ENCODE measurements at places on chromosomes 2 and 18.

DNA sequence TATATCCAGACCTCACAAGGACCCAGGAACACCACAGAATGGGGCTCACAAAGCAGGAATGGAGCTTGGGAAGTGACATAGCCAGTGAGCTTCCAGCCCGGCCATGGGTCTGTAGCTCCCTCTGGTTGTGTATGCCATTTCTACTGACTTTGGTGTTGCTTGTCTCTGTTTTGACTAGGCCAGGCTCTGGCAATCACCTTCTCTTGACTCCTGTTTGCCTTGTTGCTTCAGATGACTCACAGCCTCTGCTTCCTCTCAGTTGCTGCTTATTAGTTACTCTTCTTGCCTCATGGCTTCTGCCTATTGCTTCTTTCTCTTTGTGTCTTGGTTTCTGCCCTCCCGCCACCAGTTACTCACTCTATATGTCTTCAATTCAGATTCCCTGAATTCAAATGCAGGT, 15.8 kb upstream of the IER3IP1 start:
- no peak for DNase-seq

GRCh38 chr2:215567504-215567903, 131.6 kb upstream of the FN1 start:
- DNase-seq: no peak

DNA sequence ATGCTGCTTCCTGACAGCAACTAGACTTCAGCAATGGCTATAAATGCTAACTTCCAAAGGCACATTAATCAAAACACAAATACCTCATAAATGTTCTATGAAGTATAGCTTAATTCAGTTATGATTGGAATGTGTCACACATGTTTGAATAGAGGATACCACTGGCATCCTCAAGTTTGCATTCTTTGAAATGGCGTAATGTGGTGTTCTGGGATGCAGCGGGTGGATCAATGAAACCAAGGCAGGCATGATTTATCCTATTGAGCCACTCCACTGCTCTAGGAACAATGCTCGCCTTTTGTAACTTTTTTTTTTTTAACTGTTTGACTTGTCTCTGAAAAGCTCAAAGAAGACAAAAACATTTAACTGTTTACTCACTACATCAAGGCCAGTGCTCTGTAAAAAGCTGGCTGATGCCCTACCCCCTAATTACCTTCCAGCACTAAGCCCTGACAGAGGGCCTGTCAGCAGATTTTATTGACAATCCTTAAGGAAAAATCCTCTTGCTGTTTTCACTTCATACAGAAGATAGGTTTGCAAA, 278.8 kb upstream of the SESTD1 start:
- DNase-seq: no peak

DNA sequence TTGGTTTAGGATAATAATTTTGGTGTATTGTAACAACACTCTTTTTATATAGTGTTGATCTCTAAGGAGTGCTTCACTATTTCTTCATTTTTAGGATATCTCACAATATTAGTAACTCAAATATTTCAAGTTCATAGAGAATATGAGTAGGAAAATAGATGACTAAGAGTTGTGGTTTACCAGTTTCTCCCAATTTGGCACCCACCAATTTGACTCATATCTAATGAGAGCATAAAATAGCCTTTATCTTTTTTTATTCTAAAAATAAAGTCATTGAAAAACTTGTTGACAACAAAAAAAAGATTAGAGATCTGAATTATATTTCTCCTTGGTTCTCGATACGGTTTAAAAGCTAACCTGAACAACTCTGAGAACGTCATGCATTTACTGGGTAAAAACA, 204.0 kb downstream of the PARD3B start:
- no peak for DNase-seq

DNA sequence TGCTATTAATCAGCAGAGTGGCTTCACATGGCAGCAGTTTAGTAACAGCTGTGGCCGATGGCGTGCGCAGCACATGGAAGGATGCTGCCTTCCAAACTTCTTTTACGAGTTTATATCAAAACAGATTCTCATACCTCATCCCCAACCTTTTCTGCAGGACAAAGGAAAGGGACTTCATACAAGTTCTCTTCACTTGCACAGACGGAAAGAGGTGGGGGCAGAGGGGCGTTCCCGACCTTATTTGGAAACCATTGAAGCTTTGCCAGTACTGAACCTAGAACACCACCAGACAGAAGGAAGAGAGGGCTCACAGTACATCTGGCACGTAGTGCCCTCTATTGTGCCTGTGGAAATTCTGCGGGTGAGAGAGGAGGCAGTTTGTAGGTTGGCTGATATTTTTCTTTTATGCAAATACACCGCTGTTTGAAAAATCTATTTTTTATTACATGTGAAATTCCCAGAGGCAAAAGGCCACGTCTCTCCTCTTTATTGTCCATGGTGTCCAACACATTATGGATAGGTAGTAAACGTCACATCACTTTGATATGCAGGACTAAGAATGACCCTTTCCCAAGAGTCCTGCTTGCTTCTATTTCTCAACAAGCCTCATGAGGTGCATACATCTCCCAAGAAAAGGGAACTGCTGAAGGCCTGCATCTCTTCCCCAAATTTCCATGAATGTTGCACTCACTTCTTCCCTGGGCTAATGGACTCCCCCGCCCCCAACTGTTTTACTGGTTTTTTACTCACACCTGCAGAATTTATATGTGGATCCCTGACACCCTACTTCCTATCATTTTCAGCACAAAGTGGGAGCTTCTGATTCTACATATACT, 31.3 kb downstream of the COLEC12 start:
- no peak for DNase-seq

DNA sequence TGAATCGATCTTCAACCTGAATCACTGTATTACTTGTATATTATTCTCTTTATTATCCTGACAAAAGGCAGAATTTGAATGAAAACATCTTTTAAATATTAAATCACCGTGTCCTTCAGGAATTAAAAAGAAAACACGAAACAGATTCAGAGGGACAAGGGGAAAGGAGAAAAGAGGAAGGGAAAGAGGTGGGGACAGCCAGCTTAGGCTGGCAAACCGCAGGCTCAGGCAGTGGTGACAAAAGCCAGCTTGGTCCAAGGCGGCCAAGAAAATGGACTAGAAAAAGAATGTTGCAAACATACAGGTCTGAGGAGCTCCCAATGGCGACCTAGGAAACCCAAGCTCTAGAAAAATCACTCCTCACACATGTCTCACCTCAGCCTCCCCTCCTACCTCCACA, 6.8 kb downstream of the B4GALT6 start:
- no peak for DNase-seq

DNA sequence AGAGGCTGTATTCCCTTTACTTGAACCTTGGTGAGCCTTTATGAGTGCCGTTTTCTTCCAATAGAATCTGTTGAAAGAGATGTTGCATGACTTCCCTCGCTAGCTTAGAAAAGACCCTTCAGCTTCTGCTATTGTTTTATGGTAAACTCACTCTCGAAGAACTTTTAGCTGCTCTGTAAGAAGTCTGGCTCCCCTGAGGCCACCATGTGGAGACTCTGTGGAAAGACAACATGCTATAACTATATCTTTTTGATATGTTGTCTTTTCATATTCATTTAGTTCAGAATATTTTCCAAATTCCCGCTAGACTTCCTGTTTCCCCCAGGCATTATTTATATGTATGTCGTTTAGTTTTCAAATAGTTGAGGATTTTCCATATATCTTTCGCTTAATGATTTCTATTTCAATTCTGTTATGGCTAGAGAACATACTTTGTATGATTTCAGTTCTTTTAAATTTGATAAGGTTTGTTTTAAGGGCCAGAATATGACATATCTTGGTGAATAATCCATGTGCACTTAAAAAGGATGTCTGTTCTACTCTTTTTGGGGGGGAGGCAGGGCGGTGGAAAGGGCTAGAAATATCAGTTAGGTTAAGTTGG, 64.1 kb downstream of the PTPN4 start:
- no peak for DNase-seq

GRCh38 chr2:62176801-62177200, 19.1 kb upstream of the B3GNT2 start:
- DNase-seq: no peak

GRCh38 chr2:111938392-111938791, 40.0 kb downstream of the MERTK start:
- DNase-seq: no peak

Measured in stimulated activated CD4-positive, alpha-beta T cell treated with anti-CD3 and anti-CD28 coated beads, Interleukin-2, amount 100 ng/mL, for 48 hours (primary cell).